NCI-H1105 (cell line): ENCODE measurements at places on chromosomes 3 and 15.

DNA sequence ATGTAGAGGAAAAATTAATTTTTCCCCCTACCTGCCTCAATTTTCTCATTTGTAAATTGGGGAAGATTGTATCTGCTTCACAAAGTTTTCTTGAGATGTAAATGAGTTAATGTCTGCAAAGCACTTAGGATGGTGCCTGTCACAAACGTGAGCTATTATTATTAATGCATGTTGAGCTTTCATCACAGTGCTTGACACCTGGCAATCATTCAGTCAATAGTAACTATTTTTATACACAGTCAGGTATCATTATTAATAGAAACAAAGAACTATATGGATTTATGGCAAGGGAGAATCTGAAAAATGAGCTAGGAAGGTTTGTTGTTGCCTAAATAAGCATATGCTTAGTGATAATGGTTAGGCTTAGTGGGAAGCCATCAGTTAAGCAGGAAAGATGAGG is 238.2 kb upstream of the GRM7 start:
- DNase-seq, result no peak

DNA sequence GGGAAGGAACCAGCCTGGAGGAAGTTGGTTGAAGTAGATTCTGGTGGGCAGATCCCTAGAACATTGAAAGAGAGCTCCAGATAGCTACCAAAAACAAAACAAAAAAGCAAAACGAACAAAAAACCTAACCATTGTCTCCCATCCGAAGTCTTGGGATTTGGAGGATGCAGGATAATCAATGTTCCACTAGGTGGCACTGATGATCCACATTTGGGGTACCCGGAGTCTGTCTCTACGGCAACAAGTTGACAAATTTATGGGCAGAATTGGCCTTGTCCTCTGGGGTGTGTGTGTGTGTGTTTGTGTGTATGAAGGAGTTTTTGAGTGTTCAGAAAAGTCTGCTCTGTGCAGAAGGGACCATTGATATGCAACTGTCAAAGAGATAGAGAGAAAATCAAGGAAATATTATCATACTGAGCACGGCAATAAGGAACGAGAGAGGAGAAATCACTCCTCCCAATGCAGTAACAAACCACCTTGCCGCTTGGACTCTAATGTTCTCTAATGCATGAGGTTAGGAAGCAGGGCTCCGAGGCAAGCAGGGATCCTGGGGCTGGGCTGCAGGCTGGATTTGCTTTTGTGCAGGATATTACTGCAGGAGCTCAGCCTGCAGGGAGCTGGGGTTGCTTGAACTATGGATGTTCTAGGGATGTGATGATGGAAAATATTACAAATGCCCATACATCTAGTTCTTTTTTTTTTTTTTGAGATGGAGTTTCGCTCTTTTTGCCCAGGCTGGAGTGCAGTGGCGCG is 59.8 kb upstream of the KLHL25 start:
- DNase-seq, result peak; percentile 13

- DNase-seq, result no peak
These were observed 18.6 kb upstream of the GLCE start for GRCh38 chr15:69141833-69142232.

GRCh38 chr15:65096481-65097385 is 18.3 kb downstream of the UBAP1L start:
- no peak for DNase-seq

- DNase-seq, result no peak
These were observed 19.4 kb upstream of the IQCF6 start for GRCh38 chr3:51798411-51798963.

DNA sequence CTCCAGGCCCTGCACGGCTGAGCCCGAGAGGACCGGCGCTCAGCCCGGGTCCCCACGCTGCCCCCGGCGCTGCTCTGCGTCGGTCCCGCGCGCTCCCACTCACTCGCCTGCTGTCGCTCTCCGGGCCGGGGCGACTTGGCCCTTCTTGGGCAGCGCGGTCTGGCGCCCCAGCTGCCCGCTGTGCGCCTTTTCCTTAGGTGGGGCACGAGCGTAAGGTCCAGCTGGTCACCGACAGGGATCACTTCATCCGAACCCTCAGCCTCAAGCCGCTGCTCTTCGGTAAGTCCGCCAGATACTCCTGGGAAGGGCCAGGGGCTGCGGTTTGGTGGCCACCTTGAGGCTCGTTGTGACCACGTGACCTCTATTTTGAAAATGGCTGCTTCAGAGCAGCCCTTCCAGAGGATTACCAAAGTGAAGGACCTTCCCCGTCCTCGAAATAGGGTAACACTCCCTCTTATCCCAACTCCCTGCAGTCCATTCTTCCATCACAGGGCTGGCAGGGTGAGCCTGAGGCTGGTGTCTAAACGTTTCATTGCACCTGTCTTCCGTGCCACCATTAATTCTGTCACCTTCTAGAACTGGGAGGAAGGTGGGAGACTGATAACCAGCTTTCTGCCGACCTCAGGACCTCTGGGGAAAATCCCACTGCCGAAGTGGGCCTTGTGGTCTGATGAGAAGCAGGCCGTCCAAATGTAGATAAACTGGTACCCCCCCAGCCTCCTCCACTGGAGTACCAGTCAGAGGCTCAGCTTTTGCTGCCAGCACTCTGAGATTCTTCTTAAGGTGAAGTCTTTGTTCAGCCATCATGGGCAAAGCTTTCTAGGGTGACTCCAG is 812 bp downstream of the P4HTM start:
- DNase-seq, result no peak

GRCh38 chr3:100941451-100941850 is 51.8 kb downstream of the ABI3BP start:
- DNase-seq, result no peak

DNA sequence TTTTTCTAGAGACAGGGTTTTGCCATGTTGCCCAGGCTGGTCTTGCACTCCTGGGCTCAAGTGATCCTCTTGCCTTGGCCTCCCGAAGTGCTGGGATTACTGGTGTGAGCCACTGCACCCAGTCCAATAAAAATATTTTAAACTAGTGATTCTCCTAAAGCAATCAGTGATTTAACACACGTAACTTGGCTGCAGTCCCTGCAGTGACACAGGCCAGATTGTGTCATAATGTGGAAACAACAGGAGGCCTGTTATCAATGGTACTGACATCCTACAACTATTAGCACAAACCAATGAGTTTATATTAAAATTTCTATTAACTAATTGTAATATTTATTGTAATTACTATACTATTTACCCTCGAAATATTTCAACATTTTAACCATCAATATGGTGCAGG is 1.6 kb upstream of the SEC61A1 start:
- DNase-seq, result no peak

DNA sequence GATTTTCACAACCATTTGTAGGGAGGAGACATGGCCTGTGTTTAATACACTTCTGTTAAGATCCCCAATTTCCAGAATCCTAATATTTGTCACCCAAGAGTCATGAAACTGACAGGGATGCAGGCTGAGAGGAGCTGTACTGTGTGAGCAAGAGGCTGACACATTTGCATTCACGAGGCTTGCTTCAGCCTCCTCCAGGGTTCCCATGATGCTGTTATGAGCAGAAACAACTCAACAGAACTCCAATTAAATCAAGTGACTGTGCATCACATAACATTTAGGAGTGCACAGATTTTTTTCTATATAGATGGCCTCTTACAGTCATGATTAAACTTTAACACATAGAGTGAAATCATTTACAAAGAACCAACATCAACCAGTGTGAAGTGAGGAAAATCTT is 292.3 kb upstream of the STT3B start:
- DNase-seq, result no peak

- DNase-seq, result no peak
These were observed 171.7 kb upstream of the CRBN start for GRCh38 chr3:3351226-3351625.

DNA sequence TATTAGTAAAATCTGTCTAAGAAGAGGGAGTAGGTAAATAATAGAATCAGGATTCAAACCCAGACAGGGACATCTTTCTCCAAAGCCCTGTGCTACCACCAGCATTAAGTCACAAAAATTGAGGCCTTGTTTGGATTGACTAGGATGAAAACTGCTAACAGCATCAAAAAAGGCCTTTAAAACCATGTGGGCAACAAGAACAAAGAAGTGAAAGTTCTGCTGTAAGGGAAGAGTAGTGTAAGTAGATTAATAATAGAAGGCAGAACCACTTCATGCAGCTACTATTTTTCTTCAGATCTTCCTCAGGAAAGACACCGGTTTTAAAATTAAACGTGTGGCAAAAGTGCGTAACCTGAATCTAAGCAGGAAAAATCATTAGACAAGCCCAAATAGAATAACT is 15.3 kb upstream of the KBTBD12 start:
- no peak for DNase-seq

DNA sequence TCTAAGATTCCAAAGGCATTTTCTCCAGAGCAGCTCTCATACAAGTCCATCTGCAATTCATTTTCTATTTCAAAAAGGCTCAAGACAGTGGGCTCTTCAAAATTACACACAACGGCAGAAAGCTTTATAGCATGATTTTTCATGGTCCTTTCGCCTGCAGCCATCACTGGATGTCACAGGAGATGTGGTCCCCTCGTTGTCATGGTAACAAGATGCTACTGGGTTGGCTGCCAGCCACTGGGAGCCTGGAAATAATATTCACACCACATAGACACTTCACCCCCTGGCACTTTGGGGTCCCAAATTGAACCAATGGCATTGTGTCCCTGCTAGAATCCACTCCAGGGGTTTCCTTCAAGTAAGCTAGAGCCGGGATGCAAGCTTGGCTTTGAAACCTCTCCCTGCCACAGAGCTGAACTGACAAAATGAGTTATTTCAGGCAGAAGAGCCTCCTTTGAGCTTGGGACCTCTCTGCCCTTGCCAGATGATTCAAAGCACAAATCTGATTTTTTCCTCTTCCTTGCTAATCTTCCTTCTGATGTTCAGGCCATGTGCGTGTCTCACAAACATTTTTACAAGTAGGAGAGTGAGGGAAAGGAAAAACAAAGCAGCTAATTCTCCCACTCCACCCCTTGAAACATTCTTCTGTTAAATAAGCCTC is 512.6 kb upstream of the ADAMTS9 start:
- DNase-seq, result no peak

GRCh38 chr3:20905210-20905805 is 719.3 kb upstream of the SGO1 start:
- no peak for DNase-seq

- DNase-seq, result no peak
These were observed 31.5 kb downstream of the ABHD2 start for GRCh38 chr15:89119489-89120478.

DNA sequence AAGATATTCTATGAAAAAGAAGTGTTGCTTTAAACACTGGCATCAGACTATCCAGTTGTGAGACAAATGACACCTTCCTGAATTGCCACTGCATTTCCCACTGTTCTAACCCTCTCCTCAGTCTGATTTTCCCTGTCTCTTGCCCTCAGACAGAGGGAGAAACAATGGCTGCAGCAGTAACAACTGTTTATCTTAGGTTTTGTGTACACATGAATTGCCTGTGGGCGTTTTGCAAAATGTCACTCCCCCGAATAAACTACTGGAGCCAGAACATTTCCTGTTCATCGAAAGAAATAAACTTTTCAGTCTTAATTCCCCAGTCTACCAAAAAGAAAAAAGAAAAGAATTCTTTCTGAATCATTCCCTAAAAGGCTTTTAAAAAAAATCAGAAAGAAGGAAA is 155.1 kb downstream of the MAGI1 start:
- DNase-seq, result peak; percentile 9

- DNase-seq, result no peak
These were observed 440.8 kb upstream of the GBE1 start for GRCh38 chr3:82202269-82202668.

DNA sequence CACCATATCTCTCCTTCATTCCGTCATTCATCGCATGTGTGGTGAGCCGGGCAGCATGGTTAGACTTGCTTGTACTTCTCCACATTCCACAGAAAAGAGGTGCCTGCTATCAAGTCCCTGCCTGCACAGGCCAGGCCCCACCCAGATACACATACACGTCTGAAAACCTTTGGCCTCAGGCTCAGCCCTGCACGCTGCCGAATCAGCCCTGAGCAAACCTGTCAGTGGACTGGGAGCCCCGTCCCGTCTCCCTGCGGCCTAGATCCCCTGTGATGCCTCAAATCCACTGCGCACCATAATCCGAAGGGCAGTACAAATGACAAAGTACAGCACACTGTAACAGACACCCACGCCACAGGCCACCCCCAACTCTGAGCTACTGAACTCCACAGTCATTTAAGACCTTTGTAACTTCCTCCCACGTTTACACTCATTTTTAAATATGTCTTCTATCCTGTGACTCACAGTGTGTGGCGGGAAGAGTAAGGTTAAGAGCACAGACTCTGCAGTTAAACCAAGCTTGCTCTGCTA is 67.1 kb downstream of the MB21D2 start:
- no peak for DNase-seq

DNA sequence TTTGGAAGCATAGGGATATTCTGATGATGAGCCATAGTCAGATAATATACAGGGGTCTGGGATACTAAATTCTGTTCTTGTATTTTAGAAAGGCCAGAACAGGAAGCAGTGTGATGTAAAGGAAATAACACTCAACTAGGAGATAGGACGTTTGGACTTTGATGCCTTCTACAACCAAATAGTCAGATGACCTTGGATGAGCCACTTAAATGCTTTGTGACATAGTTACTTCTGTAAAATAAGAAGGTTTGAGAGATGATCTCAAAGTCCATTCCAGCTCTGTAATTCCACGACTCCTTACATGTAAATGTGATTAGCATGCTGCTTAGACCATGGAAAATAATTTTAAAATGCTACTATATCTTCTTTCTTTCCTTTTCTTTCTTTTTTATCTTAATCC is 29.5 kb upstream of the CCDC54 start:
- DNase-seq, result no peak

DNA sequence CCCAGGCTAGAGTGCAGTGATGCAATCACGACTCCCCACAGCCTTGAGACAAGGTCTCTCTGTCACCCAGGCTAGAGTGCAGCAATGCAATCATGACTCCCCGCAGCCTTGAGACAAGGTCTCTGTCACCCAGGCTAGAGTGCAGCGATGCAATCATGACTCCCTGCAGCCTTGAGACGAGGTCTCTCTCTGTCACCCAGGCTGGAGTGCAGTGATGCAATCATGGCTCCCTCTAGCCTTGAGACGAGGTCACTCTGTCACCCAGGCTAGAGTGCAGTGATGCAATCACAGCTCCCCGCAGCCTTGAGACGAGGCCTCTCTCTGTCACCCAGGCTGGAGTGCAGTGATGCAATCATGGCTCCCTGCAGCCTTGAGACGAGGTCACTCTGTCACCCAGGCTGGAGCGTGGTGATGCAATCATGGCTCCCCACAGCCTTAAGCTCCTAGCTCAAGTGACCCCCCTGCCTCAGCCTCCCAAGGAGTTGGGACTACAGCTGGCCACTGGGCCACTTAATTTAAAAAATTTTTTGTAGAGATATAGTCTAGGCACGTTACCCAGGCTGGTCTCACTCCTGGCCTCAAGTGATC is 26.1 kb downstream of the TFRC start:
- no peak for DNase-seq

- DNase-seq, result no peak
These were observed 192.5 kb downstream of the RSL24D1 start for GRCh38 chr15:55003965-55004873.
